ENCODE measurements at places on chromosomes 2 and 18.

DNA sequence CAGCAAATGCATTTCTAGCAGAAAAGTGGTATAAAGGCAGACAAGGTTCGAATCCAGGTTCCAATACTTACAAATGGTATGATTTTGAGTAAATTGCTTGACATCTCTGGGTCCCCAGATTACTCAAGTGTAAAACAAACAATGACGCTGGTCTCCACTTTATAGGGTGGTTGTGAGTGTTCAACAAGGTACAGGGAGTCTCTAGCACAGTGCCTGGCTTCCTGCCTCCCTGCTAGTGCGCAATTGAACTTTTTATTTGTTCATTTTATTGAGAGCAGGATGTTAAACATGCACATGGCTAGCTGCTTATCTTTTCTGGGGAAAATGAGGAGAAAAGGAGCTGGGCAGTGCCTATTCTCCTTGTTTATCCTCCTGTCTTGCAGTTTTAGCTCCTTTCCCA, 74.9 kb upstream of the MYL1 start:
- DNase-seq, result no peak

- DNase-seq, result no peak
Measured at GRCh38 chr2:30686000-30686399, 121.2 kb downstream of the CAPN13 start.

GRCh38 chr2:120456867-120457266, 110.9 kb downstream of the INHBB start:
- DNase-seq, result no peak

DNA sequence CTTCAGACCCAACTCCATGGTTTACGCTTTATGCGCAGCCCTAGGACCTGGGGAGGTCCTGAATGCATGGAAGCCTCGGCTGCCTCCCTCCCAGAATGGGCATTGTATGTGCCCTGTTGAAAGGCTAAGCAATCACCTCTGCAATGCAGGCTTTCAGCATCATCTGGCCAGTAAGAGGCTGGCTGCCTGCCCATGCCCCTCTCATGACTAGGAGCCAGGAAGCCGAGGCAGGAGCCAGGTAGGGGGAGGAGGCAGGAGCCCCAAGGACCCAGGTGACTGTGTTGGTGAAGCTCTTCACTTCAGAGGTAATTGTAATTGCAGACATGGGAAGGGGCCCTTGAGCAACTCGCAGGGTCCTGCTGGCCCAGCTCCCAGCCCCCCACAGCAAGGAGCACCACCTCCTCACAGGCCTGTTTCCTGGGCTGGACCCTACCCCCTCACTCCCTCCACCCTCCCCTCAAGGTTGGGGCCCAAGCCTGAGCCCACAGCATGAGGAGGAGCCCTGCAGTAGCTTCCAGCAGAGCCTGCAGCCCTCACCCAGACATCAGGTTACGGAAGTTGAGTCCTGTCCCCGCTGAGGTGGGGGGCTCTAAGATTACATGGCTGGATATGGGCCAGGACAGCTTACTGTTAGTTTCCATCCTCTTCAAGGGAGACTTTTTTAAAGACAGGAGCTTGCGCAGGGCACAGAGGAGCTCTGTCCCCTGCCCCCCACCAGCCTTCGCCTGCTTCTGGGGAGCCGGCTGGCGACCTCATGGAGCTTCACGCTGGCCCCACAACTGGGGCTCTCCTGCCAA, 21.9 kb downstream of the CRACDL start:
- DNase-seq, result no peak

DNA sequence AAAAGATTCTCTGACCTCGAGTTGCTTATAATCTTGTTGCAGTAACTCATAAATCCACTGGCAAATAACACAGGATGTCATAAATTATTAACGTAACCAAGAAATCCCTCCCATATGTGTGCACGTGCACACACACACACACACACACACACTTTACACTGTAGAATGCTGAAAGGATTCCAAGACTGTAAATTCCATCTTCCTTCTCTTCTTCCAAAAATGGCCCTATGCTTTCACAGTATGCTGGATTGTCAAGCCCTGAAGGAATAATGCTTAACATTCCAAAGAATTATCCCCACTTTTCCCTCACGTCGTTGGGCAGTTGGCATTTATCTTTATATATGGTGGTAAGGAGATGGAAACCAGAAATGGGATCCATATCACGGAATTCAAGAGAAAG, 117.5 kb upstream of the CRIM1 start:
- DNase-seq, result no peak

Data from stimulated activated CD4-positive, alpha-beta T cell treated with anti-CD3 and anti-CD28 coated beads, TNF-alpha, amount 100 ng/mL, for 24 hours (primary cell).